ENCODE measurements at places on chromosomes 3 and 15.

GRCh38 chr3:18369551-18370185, 55.5 kb downstream of the SATB1 start:
- DNase-seq, result no peak

DNA sequence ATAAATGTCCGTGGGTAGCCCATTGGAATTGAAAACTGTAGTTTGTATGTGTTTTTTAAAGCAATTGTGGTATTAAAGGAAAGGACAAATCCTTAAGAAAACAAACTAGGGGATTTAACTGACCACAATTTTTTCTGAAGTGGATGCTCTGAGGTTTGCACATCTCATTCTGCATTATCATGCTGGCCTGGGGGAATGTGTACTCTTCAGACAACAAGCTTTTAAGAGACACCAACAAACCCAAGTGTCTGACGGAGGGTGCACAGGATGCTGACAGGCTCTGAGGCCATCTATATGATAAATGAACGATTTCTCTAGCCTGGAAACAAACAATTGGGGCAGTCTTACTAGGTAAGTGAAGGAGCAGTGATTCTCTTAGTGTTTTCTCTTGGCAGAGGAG, 9.1 kb downstream of the LINS1 start:
- DNase-seq, result no peak

DNA sequence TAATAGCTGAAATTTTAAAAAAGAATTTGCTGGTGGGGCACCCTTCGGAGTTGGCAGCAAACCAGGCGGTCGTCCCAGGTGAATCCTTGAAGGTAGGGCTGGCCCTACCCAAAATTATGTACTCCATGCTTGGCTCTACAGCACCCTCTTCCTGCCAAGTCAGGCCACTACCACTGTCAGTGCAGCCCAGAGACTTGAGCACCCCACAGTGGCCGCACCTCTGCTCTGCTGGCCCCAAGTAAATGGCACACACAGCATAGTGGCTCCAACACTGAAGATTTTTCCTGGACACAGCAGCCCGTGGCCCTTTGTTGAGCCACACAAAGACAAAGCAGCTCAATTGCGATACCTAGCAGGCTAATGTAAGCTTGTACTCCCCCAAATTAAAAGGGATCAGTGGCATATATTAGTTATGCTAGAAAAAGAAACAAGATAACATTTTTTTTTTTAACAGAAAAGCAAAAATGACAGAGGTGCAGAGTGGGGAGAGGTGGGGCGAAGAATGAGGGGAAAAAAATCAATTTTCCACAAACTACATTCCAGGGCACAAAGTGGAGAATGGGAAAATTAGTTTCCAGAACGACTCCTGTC, 250.5 kb downstream of the UACA start:
- no peak for DNase-seq

- DNase-seq, result no peak
Observed at GRCh38 chr15:46872981-46873330, 844.3 kb upstream of the SEMA6D start.

GRCh38 chr3:134446800-134447199, 39.0 kb downstream of the ANAPC13 start:
- DNase-seq, result no peak

- DNase-seq, result no peak
Observed at GRCh38 chr3:69915726-69916125, 83.8 kb upstream of the SAMMSON start.

DNA sequence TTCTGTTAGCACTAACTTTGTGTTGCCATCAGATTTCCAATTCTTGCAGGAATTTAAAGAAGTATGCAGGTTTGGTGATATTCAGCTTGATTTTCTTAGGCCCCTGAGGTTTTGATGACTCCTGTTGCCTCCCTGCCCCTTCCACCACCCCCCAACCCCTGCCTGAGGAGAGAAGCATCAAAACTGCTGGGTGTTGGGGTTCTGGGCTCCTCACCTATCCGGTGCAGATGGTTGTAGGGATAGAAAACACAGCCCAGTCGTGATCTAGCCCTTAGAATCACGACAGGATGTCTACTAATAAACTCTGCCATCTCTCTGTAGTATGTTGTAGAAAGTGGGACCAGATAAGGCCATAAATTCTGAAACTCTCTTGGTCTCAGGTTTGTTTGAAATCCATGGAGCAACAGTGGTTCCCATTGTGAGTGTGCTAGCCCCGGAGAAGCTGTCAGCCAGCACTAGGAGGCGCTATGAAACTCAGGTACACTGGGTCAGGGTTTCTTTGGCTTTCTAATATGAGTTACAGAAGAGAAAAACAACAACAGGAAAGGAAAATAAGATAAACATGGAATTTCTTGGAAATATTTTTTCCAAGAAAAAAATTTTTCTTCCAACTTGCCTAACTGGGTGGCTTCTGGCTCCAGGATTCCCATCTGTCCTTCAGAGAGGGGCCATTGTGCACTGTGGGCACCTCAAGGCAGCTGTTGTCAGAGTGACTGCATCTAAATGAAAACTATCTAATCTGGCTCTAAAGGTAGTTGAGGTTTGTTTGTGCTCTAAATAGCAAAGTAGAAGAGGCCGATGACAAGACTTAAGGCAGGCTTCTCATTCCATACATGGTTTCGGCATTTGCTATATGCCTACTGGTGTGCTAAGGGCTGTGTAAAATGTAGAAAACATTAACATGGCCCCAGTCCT, 8.7 kb downstream of the SRP14 start:
- no peak for DNase-seq

GRCh38 chr15:67570875-67571647, 28.6 kb downstream of the MAP2K5 start:
- no peak for DNase-seq

GRCh38 chr3:71468311-71469137, 115.0 kb downstream of the FOXP1 start:
- no peak for DNase-seq
